Activated B cell treated with CpG ODN at 0.5 μM for 24 hours (primary cell): ENCODE measurements at places on chromosomes 16 and 17. TPM values are rescaled to one million over a fixed set of nuclear protein-coding genes. Genes with fewer than 3 reads are reported as not detected.

DNA sequence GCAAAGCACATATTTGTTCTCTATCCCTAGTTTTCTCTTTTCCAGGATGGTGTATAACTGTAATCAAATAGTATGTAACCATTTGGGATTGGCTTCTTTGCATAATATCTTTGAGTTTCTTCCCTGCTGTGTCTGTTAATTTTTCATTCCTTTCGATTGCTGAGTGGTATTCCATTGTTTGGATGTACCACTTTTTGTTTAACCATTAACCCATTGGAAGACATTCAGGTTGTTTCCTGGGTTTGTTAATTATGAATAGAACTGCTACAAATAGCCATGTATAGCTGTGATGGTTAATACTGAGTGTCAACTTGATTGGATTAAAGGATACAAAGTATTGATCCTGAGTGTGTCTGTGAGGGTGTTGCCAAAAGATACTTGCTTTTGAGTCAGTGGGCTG lies 4.6 kb upstream of the SLFN13 start:
- no peak for DNase-seq

DNA sequence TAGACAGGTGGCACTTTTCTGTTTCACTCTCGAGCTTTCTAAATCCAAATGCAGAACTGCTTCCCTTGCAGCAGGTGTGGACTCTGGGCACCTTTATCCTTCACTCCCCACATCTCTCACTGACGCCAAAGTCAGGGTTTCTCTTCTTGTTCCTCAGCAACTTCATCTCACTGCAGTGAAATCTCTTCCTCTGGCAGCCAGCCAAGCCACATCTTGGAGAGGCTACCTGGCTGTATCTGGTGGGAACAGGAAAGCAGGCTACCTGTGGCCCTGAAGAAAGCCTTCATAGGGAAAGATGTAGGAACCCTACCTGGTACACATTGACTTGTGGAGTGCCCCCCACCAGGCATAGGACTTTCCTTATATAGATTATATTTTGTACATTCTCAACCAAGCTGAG lies 159.1 kb downstream of the UTP18 start:
- no peak for DNase-seq

REXO5 gene
- total RNA-seq: 0.44 and 0.83 TPM in 2 replicates

DNA sequence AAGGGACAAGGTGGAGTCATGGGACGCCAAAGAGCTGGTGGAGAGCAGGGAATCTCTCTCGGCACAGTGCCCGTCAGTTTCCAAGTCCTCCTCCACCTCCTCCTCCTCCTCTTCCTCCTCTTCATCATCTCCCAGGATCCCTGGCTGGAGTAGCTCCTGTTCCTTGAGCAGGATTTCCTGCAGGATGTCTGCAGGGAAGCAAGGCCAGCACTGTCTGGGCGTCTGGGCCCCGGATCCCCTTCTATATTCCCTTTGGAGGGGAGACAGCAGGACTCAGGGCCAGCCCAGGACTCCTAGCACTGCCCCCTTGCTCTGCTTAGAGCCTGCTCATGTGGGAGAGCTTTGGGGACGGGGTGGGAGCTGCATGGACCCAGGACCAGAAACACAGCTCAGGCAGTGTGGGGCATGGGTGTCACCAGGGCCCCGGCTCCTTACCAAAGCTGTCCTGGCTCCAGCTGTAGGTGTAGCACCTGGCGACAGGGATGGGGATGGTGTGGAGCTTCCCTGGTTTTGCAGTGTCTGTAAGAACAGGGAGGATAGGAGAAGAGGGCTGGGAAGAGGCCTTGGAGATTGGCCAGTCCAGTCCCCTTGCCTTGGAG lies 21.3 kb upstream of the PIK3R6 start:
- no peak for DNase-seq

CRHR1 gene
- total RNA-seq: not detected in 2 replicates

CDT1 gene
- total RNA-seq: 4.3 and 5.5 TPM in 2 replicates

DNA sequence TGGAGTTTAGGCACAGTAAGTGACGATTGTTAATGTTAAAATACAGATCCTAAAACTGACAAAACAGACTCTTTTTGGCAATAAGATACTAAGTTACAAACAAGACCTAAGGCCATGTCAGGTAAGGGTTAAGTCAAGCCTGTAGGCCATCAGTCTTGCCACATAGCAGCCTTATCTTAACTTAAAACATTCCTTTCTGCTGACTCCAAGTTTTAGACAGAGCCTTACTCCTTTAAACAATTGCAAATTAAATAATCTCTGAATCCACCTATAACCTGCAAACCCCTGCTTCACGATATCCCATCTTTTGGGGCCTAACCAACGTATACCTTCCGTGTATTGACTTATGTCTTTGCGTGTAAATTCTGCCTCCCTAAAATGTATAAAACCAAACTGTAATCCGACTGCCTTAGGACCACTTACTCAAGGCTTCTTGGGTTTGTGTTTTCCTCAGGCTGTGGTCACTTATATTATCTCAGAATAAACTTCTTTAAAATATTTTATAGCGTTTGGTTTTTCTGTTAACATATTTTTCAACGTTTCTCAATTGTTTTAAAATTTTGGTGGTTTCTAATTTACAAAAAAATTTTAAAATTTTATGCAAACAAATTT lies 64.4 kb downstream of the EFCAB5 start:
- no peak for DNase-seq

GRCh38 chr17:36525888-36526287 lies 8.8 kb downstream of the MYO19 start:
- DNase-seq: no peak

HASPIN gene
- 6.4 and 6.7 TPM in 2 replicates for total RNA-seq

CHST5 gene
- 0.11 TPM in 1 of 2 replicates, not detected in the other for total RNA-seq

TP53TG3F gene
- not detected in 2 replicates for total RNA-seq

PIMREG gene
- 0.27 and 0.69 TPM in 2 replicates for total RNA-seq

GRCh38 chr16:76277460-76278030 lies 344 bp downstream of the CNTNAP4 start:
- no peak for DNase-seq

DNA sequence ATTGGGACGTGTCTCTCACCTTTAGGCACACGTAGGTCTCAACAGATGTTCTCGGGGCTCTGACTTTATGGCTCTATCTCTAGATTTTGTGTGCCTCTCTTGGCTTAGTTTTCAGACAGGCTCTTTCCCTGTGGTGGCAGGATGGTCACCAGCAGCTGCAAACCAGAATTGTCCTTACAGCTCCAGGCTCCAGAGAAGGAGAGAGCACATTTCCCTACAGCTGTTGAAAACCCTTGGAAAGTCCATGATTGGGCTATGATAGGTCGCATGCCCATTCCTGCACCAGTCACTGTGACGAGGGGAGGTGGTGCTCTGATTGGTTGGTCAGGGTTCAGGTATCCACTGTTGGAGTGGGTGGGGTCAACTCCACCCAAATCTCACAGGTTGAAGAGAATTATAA lies 41.5 kb downstream of the SHISA9 start:
- no peak for DNase-seq

GRCh38 chr16:1089439-1089821 lies 6.6 kb downstream of the C1QTNF8 start:
- DNase-seq: no peak

DNA sequence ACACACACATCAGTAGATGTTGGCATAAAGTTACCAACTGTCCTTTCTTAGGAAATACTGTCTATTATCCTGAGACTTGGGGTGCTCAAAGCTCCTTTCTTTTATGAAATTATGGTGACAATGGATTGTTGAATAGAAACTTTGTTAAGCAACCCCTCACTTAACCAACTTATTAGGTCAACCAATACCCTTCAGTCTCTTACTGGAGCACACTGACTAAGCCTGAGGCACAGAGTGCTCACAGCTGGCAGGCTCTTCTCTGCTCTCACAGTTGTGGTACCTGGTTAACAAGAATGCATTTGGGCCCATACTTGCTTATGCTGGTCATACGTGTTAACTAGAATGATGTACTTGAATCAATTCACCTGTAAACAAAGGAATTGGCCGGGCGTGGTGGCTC lies 24.8 kb downstream of the CD300LF start:
- no peak for DNase-seq

DNA sequence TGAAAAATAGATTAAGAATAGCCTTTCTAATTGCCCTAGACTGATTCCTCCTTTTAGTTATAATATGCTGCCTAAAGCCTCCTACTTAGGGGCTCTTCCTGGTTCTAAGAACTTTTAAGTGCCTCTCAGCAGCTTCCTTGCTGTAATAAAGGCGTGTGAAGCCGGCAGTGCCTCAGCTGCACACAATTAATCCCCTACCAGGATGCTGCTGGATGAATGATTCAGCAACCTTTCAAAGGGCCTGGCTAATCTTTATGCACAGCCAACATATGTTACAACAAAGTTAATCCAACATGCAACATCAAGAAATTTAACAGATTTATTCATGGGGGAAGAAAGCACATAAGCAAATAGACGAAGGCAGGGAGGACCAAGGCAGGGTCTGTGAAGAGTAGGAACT lies 145.2 kb downstream of the PMP22 start:
- no peak for DNase-seq

C17orf50 gene
- not detected in 2 replicates for total RNA-seq

DNA sequence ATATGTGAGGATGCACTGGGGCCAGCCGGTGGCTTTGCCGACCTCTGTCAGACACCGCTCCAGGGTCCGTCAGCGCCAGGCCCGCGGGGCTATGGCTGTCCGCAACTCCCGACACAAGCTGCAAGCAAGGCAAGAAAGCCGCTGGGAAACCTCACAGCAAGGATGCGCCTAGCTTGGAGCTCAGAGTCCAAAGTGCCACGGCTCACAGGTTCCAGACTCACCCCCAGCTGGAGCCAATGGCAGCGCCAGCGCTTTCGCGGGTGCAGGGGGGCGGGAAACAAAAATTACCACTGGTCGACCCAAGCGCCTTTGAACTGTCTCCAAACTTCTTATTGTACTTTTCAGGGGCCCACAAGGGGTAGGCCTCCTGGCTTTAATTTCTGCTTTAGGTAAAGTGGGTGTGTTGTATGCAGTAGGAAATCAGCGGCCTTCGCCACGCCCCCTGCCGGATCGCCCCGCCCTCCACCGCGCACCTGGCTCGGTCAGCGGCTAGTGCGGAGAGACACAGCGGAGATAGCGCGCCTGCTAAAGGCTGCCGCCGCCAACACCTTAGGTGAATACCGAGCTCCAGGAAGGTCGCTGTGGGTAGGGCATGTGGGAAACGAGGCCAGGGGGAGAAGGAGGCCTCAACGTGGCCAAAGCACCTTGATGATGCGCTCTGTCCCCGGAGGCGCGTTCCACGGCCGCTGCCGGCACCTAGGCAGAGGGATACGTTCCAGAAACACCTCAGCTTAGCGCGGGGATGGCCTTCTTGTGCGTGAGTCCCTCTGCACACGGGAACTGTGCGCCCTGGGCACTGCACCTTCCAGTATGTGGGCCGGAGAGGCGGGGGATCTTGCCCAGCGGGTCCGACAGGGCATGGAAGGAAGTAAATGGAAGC lies 61.0 kb upstream of the RBL2 start:
- peak; percentile 27 for DNase-seq

- DNase-seq: no peak
These were observed 5.0 kb downstream of the ZNF688 start for GRCh38 chr16:30566531-30566930.

RNU2-1 gene
- 5,480 and 7,149 TPM in 2 replicates for total RNA-seq

- no peak for DNase-seq
These were observed 65.7 kb downstream of the PARN start for GRCh38 chr16:14564323-14564722.

DNA sequence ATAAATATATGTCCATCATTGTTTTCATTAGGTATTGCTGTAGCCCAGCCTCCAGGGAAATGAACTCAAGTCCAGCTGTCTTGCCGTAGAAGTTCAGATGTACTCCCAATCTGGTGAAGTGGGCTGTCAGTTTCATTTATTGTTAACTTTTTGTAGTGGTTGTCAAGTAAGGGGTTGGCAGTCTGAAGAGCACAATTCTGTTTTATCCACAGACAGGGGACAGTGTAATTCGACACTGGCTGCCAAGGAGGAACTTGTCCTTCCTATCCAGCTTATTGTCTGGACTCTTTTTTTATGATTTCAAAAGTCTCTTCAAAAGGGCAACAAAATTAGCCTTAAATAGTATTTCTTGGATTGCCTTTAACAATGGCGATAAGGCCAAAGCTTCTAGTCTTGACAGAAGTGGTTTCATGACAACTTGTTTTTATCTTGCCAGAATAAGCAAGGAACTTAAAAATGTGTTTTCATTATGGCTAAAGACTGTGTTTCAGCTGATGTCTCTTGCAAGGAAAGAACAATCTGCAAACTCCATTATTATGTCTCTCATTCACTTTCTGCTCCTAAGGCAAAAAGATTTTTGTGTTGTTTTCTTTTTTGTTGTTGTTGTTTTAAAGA lies 73.9 kb upstream of the TANC2 start:
- DNase-seq: no peak
